ENCODE measurements at places on chromosomes 6 and 20. TPM values are rescaled to one million over a fixed set of nuclear protein-coding genes. Genes with fewer than 3 reads are reported as not detected.
A peak's percentile ranks its signal among the peaks of the same experiment; 100 is the strongest.

Gene TRIM15
- not detected for total RNA-seq

GRCh38 chr6:6724539-6725467 is 136.3 kb downstream of the LY86 start:
- peak; percentile 85 for DNase-seq

Gene FAM83B
- total RNA-seq: 0.09 TPM

- DNase-seq: no peak
Measured at GRCh38 chr6:92362404-92362803, 1057.0 kb downstream of the EPHA7 start.

DNA sequence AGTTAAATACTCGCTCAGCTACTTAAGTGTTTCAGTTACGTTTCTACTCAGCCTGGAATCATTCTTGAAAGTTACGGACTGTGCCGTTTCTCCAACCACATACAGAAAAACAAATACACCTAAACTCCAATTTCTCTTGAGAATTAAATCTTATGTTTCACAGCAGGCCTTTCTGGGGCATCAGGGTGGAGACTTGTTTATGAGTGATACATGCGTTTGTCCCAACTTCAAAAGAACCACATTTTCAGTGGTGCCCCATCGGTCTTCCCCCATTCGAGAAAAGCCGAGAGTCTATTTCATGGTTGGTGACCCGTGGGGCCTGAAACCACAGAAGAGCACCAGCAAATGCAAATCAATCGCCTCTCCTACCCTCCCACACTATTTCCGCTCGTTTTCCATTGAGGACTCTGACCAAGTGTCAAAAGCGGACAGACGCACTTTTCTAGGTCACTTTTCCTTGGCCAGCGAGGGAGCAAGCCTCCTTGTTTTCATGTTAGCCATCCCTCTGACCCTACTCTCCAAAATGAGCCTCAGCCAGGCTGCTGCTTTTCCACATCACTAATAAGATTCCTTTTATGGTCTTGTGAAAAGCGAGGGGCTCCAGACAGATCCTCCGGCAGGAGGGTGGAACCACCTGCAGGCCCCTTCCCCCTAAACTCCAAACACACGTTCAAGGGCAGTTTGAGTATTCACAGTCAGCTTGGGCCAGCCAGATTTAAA is 3.1 kb downstream of the JAG1 start:
- DNase-seq: peak; percentile 56

- no peak for DNase-seq
Measured at GRCh38 chr6:159043947-159044346, 844 bp downstream of the TAGAP start.

DNA sequence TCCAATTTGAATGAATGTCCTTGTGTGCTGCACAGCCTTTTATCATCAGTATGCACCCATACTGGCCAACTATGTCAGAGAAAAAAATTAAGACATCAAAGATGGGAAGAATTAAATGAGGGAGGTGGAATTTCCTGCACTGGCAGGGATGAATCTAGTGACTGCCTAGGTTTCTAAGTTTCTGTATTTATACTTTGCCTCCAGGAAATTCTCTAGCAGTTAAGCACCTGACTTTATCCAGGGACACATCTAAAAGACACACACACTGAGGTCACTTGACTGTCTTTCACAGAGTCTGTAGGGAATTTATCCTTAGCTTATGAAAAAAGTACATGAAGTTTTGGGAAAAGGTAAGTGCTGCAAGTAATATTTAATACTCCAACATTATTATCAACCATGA is 636.5 kb upstream of the PTCHD4 start:
- no peak for DNase-seq

DNA sequence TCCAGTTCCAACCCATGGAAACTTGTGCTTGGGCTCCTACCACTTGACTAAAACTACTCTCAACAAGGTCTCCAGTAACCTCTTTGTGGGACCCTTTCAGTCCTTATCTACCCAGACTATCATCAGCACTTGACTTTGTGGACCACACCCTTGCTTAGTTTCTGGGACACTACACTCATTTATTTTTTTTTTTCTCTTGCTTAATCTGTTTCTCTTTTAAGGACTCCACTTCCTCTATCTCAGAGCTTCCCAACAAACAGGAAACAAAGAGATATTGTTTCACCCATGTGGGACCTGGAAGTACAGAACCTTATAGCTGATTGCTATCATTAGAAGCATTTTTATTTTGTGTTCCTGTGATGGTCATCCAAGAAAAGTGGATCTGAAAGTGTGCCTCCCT is 28.8 kb upstream of the ME1 start:
- DNase-seq: no peak
